ENCODE measurements at places on chromosomes 5 and 9. TPM values are rescaled to one million over a fixed set of nuclear protein-coding genes. Genes with fewer than 3 reads are reported as not detected.

DNA sequence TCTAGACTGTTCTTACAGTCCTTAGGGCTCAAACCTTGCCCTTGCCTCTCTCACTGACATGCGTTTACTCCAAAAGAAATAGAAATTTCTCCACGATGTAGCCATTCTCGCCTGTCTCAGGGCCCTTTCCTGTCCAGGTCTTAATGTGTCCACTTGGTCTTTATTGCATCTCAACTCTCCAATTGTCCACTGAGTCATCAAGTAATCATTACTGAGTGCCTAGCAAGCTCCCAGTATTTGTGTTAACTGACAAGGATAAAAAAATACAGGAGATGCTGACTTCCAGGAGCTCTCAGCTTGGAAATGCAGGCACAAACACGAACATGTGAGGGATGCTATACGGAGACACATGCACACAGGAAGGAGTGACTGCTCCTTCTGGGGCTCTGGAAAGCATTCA lies 147.3 kb downstream of the ARSB start:
- no peak for ATAC-seq

GRCh38 chr5:77972469-77973252 lies 196.5 kb upstream of the TBCA start:
- ATAC-seq, result no peak

Gene IDNK
- total RNA-seq, result 3.2 TPM

DNA sequence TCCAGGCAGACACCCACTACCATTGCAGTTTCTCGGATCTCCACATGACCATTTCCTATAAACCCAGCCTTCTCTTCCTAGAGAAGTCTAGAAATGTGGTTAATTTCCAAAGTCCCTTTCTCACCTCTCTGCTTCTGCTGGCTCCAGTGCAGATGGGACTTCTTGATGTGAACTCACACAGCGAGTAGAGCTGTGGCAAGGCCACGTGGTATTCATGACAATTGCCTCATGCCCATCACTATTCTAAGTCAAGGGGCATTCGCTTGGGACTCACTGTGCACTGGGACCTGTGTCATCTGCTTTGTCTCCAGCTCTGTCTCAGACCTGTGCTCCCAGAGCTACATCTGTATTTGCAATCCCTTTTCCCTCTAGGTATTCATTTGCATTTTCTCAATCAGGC lies 6.2 kb downstream of the CD180 start:
- peak; percentile 56 for ATAC-seq

DNA sequence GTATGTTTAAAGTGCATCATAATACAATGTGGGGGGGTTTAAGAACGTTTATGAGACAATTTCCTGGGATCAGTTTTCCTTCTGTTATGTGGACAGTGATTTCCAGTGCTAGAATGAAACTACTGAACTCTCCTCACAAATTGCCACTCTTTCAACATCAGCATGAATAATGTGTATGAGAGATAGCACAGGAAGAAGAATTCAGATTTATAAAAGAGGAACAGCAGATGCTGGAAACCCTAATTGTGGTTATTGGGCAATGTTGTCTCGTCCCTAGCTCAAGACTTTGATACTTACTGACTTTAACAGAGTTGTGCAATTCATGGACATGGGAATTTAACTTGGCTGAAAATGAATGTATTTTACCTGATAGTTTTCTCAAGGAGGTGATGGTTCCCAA lies 410.8 kb upstream of the MEF2C start:
- ATAC-seq, result no peak

Gene SHOC1
- 0.67 TPM for total RNA-seq

GRCh38 chr9:108297073-108297472 lies 558.7 kb downstream of the ACTL7B start:
- no peak for ATAC-seq

DNA sequence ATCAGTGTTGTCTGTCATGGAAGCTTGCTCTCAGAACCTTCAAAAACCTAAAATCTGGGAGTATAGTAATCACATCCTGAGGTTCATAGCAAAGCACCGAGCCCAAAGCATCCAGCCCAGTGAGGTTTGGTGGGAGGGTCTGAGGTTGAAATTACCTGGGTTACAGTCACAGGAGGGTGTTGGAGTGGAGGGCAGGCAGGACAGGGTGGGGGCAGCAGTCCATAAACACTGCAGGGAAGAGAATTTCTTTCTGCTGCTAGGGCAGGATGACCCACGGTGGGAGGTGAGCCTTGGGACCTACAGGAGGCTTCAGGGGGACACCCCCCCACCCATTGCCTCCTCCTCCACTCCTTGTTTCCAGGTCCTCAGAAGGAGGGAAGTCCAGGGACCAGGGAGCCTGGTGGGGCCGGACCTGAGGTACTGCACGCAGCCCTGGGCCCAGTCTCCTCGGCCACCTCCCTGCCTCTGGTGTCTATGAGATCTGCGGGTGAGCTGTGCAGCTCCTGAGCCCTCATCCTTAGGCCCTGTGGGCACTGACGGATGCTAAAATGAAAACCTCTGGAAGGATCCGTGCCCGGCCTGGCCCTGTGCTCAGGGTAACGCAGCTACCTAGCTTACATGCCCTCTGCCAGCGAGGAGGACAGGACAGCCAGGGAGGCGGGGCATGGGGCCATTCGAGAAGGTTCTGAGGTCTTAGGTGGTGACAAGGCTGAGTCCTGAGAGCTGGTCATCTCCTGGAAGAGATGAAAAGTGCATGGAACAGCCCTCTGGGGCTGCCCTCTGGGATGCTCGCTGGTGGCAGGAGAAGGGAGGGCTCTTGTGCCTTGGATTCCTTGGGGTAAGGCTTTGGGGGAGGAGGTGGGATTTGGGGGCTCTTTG lies 1.8 kb upstream of the ADCY2 start:
- no peak for ATAC-seq

Measured in motor neuron (in vitro differentiated cells).